ENCODE measurements at places on chromosomes 7 and 10. TPM values are rescaled to one million over a fixed set of nuclear protein-coding genes. Genes with fewer than 3 reads are reported as not detected.

The BAMBI gene
- total RNA-seq: 3.9 TPM

The RET gene
- 81.1 TPM for total RNA-seq

The DNAJC2 gene
- total RNA-seq: 56.1 TPM

The SPACDR gene
- total RNA-seq: 1.5 TPM

The LIPJ gene
- total RNA-seq: not detected

The SFRP4 gene
- 0.74 TPM for total RNA-seq

The SH2D4B gene
- total RNA-seq: 0.10 TPM

The SEMA3D gene
- 11.5 TPM for total RNA-seq

The C10orf67 gene
- total RNA-seq: not detected

The NEUROG3 gene
- not detected for total RNA-seq

GRCh38 chr10:73810735-73811465 lies 498 bp downstream of the NDST2 start:
- peak overlapping the region; percentile 61 for H3K4me3 ChIP-seq
- H3K27me3 ChIP-seq: no peaks in the 10 kb centered on the region
- DNase-seq: no peak
- H3K4me1 ChIP-seq: 0 out of 2 replicates have a peak, but pooled peaks cover 9% of the 10 kb centered on the region
- peaks cover 6% of the 10 kb centered on the region for H3K36me3 ChIP-seq
- peak overlapping the region; percentile 80 for H3K27ac ChIP-seq

GRCh38 chr10:121983852-121984251 lies 5.1 kb upstream of the TACC2 start:
- H3K4me3 ChIP-seq: no peak overlapping the region
- H3K4me1 ChIP-seq: no peaks in the 10 kb centered on the region
- DNase-seq: no peak
- no peak overlapping the region for H3K27ac ChIP-seq
- no peaks in the 10 kb centered on the region for H3K36me3 ChIP-seq
- no peaks in the 10 kb centered on the region for H3K27me3 ChIP-seq

GRCh38 chr10:132826524-132827422 lies 40.8 kb upstream of the NKX6-2 start:
- DNase-seq: no peak
- H3K27ac ChIP-seq: no peak overlapping the region
- peaks cover 13% of the 10 kb centered on the region for H3K27me3 ChIP-seq
- H3K4me3 ChIP-seq: no peak overlapping the region
- no peaks in the 10 kb centered on the region for H3K4me1 ChIP-seq

DNA sequence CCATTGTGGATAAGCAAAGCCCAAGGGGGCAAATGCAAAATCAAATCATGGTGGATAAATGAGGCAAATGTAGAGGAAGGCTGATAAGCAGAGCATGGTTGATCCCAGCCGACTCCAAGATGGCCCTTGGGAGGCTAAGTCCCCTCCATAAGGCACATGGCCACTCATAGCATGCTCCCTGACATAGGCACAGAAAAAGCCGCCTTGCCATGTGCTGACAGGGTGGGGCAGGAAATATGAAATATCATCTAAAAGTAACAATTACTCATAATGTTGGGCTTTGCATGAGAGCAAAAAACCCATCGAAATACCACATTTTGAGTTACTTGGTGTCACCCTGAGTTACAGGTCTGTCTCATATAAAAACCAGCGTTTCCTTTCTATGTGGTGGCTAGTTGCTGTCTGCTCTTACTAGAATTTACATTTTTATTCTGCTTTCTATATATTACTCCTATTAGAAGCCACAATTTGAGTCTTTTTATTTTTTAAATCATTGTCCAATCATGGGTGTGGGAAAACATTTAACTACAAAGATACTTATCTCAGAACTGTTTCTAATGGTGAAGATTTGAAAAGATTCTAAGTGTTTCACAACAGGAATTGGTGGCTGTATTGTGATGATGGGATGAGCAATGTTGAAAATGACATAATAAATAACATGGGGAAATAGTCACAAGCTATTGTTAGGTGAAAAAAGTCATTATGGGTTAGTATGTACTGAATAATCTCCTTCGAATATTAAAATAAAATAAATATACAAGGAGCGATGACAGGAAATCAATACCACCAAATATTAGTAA lies 102.7 kb downstream of the CUBN start:
- no peak for DNase-seq
- H3K4me1 ChIP-seq: peaks cover 69% of the 10 kb centered on the region
- H3K36me3 ChIP-seq: no peaks in the 10 kb centered on the region
- no peak overlapping the region for H3K4me3 ChIP-seq
- H3K27ac ChIP-seq: peak overlapping the region; percentile 99
- H3K27me3 ChIP-seq: no peaks in the 10 kb centered on the region

- no peaks in the 10 kb centered on the region for H3K4me1 ChIP-seq
- no peak overlapping the region for H3K4me3 ChIP-seq
- no peaks in the 10 kb centered on the region for H3K27me3 ChIP-seq
- DNase-seq: no peak
- no peak overlapping the region for H3K27ac ChIP-seq
Measured at GRCh38 chr10:128908099-128908498, 558.9 kb upstream of the MGMT start.

- no peaks in the 10 kb centered on the region for H3K27me3 ChIP-seq
- H3K4me1 ChIP-seq: no peaks in the 10 kb centered on the region
- DNase-seq: no peak
- H3K36me3 ChIP-seq: no peaks in the 10 kb centered on the region
Measured at GRCh38 chr10:8554574-8554973, 500.1 kb downstream of the GATA3 start.

DNA sequence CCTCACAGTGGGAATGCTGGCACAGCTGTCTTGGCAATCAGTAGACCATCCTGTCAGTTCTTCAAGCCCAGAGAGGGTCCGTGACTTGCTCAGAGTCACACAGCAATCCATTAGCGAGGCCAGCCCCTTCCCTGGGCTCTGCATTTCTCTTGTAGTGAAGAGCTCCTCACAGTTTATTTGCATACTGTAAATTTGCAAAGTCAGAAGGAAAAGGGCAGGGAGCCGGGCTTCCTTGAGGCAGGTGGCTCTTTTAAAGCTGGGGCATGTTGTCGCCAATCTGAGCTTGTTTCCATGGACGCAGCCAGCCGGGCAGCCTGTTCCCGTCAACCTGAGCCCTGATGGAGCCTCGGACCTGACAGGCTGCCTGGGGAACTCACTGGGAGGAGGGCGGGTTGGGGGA lies 123.4 kb downstream of the CUX1 start:
- no peaks in the 10 kb centered on the region for H3K27me3 ChIP-seq
- no peaks in the 10 kb centered on the region for H3K36me3 ChIP-seq
- H3K4me3 ChIP-seq: no peak overlapping the region
- H3K27ac ChIP-seq: peak overlapping the region; percentile 67
- DNase-seq: no peak
- H3K4me1 ChIP-seq: peaks cover 24% of the 10 kb centered on the region

GRCh38 chr7:51613911-51614357 lies 297.3 kb upstream of the COBL start:
- H3K4me1 ChIP-seq: no peaks in the 10 kb centered on the region
- no peak for DNase-seq
- peaks cover 3% of the 10 kb centered on the region for H3K27me3 ChIP-seq
- H3K36me3 ChIP-seq: no peaks in the 10 kb centered on the region
- H3K4me3 ChIP-seq: no peak overlapping the region
